ENCODE measurements at places on chromosomes 1 and 21.

- no peak for DNase-seq
Measured at GRCh38 chr1:50271968-50272578, 151.2 kb downstream of the DMRTA2 start.

DNA sequence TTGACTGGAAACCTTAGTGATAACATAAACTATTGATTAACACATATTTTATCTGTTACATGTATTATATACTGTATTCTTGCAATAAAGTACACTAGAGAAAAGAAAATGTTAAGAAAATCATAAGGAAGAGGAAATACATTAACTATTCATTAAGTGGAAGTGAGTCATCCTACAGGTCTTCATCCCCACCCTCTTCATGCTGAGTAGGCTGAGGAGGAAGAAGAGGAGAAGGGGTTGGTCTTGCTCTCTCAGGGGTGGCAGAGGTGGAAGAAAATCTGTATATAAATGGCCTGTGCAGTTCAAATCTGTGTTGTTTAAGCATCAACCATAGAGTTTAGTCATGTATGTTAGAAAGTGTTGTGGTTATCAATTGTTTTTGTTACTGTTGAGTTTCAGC is 66.1 kb upstream of the CHODL start:
- DNase-seq, result no peak

DNA sequence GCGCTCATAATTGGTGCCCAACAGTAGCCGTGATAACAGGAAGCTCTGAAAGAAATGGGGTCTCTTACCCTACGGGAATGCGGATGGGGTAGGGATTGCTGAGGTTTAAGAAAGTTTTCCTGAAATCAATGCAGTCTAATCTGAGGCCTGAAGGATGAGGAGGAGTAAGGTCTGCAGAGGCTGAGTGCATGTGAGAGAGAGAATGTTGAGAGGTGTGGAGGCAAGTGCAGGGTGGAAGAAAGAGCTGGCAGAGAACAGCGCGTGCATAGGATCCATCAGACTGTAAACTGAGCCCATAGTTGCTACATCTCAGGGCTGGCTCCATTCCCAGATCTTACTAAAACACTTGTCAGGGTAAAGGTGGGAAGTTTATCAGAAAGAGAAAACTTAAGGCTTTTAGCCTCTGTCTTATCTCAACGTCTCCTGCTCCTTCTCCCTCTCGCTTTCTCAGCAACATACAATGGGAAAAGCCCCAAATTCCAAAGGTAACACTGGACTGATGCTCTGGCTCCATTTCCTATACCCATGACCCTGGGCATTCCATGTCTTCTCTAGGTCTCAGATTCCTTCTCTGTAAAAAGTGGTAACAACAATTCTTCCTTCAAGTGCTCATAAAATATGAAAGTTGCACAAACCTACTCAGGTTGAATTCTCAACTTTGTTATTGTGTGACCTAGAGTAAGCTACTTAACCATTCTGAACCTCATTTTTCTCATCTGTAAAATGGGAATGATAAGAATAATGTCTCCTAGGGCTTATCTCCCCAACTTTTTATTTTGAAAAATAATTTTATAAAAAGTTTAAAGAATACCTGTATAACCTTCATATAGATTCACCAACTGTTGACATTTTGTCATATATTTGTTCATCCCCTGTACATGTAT is 75.2 kb downstream of the SH3GLB1 start:
- no peak for DNase-seq

DNA sequence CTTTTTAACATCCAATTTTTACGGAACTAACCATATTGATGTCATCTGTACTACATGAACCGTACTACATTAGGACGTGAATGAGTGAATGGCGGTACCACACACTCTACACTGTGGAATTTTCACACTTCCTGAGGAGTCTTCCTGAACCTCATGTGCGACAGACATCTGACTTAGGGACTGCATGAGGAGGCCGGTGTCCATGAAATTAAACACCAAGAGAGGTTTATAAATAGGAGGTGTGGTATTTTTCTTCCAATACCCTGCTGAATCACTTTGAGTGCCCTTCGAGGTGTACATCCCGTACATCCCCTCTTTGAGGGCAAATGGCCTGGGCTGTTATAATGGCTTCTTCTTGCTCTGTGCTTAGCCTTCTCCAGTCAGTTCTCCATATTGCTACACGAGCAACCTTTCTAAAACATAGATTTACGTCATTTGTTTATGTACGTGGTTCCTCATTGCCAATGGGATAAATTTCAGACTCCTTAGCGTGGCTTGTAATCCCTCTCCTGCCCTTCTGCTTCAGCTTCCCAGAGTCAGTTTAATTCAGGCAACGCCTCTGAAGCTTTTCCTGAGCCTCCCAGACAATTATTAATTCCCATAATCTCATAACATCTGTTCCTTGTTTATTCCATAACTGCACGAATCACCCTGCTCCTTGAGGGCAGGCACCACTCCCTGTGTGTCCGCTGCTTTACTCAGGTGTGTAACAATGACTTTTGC is 9.4 kb downstream of the ST3GAL3 start:
- DNase-seq, result no peak

DNA sequence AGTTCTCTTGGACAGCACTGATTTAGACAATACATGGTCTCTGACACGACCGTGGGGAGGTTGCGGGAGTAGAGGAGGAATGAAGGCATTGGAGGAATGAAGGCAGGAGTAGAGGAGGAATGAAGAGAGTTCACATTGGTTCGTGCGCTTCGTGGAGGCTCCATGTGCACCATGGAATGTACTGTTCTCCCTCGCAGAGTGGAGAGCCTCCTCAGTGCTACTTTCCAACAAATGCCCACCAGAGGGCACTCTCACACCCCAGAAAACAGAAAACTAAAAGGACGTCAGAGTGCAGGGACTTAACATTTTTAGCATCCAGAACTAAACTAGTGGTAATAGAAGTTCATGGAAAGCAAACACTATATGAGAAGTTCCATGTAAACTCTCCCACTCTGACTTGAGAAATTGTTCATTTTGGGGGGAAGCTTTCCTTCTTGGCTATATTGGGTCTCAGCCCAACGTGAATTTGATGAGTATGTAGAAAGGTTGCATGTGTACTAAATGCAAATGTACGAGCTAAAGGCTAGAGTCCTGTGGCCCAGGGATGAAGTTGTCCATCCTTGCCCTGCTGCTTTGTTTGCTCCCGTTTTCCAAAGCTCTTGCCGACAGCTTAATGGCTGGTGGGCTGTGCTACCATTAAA is 211.6 kb downstream of the LMX1A start:
- DNase-seq, result no peak

DNA sequence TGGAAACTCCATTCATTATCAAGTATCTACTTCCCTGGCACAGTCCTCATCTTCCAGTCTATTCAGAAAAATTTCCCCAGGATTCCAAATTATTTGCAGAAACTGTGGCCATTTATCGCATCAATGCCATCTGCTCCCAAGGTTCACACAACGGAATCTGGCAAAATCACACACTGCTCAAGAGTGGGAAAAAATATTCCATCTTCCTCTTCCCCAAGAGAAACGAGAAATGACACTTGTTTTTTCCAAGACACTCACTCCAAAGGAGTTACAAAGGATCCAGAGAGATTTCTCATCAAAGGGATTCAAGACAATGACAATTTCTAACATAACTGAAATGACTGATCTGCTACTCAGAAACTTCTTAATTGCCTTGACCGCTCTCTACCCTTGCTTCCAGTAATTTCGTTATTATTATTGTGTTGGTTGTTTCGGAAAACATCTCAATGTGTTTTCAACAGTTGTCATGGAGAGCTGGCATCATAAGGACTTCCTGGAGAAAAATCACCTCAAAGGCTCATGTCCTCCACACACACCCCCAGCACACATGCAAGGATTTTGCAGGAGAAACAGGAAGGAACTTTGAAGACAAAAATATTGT is 128.0 kb downstream of the PSMG1 start:
- no peak for DNase-seq

- no peak for DNase-seq
Measured at GRCh38 chr21:45237401-45237800, 50.3 kb downstream of the POFUT2 start.

GRCh38 chr1:84060781-84061180 is 61.8 kb upstream of the TTLL7 start:
- DNase-seq, result no peak

DNA sequence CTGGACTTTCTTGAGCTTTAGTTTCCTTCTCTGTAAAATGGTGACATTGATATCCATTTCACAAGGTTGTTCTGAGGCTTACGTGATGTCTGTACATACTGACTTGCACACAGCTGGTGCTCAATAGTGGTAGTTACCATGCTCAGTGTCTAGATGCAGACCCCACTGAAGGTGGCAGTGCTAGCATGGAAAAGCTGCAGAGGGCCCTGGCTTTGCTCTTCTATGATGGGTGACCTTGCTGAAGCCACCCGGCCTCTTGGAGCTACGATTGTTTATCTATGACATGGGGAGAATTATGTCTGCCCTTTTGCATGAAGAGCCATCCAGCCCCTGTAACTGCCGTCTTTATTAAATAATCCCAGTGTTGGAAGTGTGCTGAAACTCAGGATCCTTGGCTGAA is 131.8 kb downstream of the PLXNA2 start:
- DNase-seq, result no peak

DNA sequence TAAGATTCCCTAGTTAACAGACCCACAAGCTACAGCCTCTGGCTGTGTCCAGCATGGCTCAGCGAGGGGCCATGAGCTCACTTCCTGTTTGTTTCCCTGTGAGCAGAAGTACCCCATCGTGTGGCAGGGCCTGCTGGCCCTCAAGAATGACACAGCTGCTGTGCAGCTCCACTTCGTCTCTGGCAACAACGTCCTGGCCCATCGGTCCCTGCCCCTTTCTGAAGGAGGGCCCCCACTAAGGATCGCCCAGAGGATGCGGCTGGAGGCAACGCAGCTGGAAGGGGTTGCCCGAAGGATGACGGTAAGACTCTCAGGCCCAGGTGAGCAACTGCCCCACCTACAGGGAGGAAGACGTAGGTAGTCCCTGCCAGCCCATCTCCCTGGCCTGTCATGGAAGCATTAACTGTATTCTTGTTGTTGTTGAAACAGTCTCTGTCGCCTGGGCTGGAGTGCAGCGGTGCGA is 38.2 kb downstream of the ZBTB17 start:
- DNase-seq, result no peak

GRCh38 chr1:246569248-246570238 is 3.3 kb downstream of the CNST start:
- no peak for DNase-seq

GRCh38 chr1:150065184-150065871 is 2.2 kb upstream of the VPS45 start:
- DNase-seq, result no peak

- DNase-seq, result no peak
Measured at GRCh38 chr1:93967306-93967705, 58.1 kb upstream of the GCLM start.

GRCh38 chr1:25217015-25217414 is 15.3 kb downstream of the SYF2 start:
- no peak for DNase-seq
